ENCODE measurements at places on chromosomes 13 and 19.

DNA sequence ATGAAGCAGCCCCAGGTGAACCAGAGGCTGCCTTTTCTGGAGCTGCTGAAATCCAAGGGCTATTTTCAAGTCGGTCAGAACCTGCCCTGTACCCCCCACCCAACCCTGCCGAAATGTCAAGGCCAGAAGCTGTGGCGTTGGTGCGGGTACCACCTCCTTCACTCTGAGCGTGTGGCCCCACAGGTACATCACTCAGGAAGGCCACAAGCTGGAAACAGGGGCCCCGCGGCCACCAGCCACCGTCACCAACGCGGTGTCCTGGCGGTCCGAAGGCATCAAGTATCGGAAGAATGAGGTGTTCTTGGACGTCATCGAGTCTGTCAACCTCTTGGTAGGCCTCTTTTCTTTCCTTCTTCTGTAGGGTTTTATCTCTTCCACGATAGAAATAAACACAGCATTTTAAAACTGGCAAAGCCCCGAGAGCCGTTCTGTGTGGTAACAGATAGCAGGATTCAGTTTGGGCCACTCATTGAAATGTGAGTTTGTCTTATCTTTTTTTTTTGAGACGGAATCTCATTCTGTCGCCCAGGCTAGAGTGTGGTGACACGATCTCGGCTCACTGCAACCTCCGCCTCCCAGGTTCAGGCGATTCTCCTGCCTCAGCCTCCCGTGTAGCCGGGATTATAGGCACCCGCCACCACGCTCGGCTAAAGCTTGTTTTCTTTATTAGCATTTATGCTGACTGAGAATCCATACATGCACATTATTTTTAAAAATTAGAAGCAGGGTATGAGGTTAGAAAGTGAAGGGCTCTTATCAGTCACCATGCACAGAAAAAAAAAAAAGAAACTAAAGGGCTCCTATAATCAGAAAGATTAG, 11.3 kb downstream of the AP1M1 start:
- no peak for DNase-seq

- DNase-seq, result peak; percentile 23
These were observed 5.0 kb downstream of the RNF113B start for GRCh38 chr13:98171900-98172589.

- DNase-seq, result no peak
These were observed 9.6 kb downstream of the IGFLR1 start for GRCh38 chr19:35732540-35733179.

GRCh38 chr19:48813123-48813913, 2.5 kb upstream of the BCAT2 start:
- DNase-seq, result no peak

- peak; percentile 77 for DNase-seq
These were observed 15.0 kb upstream of the PGLS start for GRCh38 chr19:17496337-17496997.

- no peak for DNase-seq
These were observed 45.7 kb downstream of the NAA16 start for GRCh38 chr13:41356786-41357185.

- no peak for DNase-seq
These were observed 154.4 kb downstream of the GGACT start for GRCh38 chr13:100434010-100434763.

DNA sequence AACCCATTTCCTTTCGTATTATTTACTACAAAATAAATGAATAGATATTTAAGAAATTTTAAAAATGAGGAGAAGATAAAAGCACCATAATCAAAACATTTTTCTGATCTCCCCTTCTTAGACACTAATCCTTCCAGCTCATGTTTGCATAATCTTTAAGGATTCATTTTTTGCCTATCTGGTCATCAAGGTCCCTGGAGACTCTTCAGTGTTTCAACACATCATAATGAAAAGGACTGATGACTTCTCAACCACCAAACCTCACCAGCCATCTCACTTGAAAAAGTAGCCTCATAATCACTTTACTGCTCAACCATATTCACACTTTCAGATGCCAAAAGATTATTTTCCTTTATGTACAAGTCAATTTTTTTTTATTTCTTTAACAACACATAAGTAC, 80.1 kb downstream of the DCLK1 start:
- no peak for DNase-seq

- DNase-seq, result peak; percentile 95
These were observed 18.4 kb upstream of the KCTD15 start for GRCh38 chr19:33778089-33778791.

- DNase-seq, result no peak
These were observed 58.0 kb upstream of the CYSLTR2 start for GRCh38 chr13:48595431-48596429.

DNA sequence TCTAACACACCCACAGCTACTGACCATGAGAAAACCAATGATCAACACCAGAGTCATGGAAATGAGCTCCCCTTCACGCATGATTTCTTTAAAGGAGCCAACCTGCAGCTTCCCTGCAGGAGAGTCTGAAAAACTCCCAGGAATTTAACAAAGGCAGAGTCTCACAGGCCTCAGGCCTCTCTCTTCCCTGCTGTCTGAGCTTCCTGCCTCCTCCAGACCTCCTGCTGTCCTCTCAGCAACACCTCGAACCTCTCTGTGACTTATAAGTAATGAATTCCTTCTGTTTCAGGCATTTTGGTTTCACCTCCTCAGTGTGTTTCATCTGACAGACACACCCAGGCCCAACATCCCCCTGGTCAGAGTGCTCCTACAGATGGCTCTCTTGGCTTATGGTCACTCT, 1044.4 kb downstream of the UQCRFS1 start:
- peak; percentile 6 for DNase-seq

DNA sequence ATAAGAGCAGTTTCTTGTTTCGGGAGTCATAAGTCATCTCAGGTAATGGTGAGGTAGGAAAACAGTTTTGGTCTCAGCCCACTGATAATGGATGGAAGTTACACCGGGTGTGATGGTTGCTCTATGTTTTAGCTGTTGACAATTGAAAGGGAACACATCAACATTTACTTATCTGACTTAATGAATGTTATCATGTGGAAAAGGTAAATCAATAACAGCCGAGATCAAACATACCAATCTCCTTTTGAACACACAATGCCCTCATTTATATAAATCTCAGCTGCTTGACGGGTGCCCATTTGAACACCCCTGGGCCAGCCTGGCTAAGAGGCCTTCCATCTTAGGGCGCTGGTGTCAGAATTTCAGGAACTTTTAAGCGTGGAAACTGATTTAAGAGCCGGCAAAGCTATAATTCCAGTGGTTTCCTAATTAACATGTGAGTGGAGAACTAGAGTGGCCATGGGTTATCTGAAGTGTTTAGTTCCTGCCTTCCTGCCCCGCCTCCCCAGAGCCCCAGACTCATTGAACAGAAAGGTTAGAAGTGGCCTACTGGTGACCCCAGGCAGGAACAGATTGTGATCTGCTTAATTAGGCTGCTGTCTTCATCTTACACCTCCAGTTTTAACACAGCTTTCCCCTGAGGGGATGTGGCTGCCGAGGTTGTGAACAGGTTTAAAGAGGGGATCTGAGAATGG, 572.7 kb downstream of the FGF9 start:
- no peak for DNase-seq

DNA sequence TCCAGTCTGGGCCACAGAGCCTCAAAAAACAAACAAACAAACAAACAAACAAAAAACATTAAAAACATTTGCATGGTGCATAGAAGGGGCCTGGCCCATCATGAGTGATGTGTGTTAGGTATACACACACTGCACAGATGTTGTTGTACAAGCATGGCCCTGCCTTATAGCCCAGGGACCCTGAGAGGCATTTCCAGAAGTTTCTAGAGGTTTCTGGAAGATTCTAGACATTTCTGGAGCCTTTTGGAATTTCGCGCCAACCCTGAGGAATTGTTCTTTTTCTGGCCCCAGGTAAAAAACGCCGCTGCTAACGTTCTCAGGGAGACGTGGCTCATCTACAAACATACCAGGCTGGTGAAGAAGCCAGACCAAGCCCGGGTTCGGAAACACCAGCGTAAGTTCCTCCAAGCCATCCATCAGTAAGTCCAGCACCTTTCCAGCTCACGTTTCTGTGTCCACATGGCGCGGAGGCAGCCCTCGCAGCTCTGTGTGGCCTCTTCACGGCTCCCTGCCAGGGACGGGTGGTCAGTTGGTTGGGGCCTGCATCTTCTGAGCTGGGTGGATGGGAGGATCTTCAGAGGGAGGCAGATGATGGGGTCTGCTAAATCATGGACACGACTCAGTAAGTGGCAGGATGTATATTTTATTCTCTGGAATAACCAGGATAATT, 18.4 kb upstream of the ARRDC2 start:
- DNase-seq, result no peak

DNA sequence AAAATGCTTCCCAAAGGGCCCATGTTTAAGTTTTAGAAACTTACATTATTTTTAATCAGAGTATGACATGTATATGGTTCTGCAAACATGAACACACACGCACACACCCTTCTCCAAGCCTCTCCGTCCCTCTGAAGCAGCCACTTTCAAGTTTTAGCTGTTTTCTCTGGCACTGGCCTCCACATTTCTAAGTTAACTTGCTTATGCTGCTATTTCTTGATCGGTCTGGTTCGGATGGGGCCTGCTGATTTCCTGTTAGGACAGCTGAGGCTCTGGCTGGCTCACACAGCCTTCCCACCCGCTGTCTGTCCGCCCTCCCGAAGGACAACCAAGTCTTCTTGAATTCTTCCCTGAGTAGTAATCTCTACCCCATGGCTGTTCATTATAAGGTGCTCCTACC, 4.4 kb downstream of the SPC24 start:
- DNase-seq, result no peak
